ENCODE measurements at places on chromosomes 5 and 9. TPM values are rescaled to one million over a fixed set of nuclear protein-coding genes. Genes with fewer than 3 reads are reported as not detected.

The COL15A1 gene
- total RNA-seq, result 75.0 TPM

The CDH12 gene
- not detected for total RNA-seq

The HCN1 gene
- 8.0 TPM for total RNA-seq

The BARHL1 gene
- not detected for total RNA-seq

The PDGFRB gene
- total RNA-seq, result 68.3 TPM

The GPX3 gene
- total RNA-seq, result 1,220 TPM

The CRB2 gene
- total RNA-seq, result 2.2 TPM

The LCNL1 gene
- total RNA-seq, result 6.4 TPM

The PCDHA9 gene
- total RNA-seq, result 0.03 TPM

The SLC6A3 gene
- total RNA-seq, result not detected

The SH3RF2 gene
- total RNA-seq, result 56.2 TPM

The NDUFB6 gene
- total RNA-seq, result 127 TPM

The PSMD5 gene
- total RNA-seq, result 22.5 TPM

The HTR1A gene
- total RNA-seq, result not detected
